Activated CD4-positive, alpha-beta T cell treated with anti-CD3 and anti-CD28 coated beads, Interleukin-2, amount 10 ng/mL, durations not matched to agents 24 days and 14 days (primary cell): ENCODE measurements at places on chromosomes 11 and 22. TPM values are rescaled to one million over a fixed set of nuclear protein-coding genes. Genes with fewer than 3 reads are reported as not detected.
A peak's percentile ranks its signal among the peaks of the same experiment; 100 is the strongest.

Gene TNNI2
- total RNA-seq = not detected in 2 replicates

DNA sequence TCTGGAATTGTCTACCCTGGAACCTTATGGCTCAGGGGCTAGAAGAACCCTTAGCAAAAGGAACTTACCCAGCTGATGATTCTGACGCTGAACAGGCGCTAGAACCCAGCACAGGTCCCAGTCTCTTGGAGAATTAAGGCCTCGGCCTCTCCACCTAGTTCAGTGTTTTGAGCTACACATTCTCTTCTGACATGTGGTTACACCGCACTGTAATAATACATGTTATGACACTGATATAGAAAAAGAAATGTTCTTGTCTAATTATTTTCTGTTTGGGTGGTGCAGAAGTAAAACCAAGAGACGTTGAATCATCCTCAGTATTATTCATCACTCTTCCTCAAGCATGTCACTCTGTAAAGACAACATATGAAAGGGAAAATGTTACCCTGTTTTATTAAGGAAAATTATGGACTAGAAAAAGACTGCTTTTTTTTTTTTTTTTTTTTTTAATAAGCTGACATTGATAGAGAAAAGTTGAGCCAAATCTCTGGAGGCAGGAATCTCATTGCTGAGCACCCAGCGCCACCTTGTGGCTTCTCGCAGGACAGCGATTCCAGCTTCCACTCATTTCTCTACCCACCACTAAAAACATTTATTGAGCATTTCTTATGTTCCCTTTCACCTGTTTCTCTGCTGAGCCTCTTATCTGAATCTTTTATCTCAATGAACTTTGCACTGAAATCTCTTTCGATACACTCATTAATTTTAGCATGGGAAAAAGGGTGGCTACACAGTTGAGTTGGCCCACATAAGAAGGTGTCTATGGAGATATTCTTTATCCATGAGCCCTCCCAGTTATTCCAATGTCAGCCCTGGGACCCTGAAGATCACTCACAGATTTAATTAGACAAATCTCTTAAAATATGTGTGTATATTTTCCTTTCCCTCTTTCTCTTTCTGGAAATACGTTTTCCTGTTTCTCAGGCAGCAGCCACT is 12.6 kb upstream of the APLNR start:
- peaks cover 12% of the 10 kb centered on the region for H3K27me3 ChIP-seq
- peak; percentile 83 for DNase-seq
- H3K4me3 ChIP-seq = no peak overlapping the region

DNA sequence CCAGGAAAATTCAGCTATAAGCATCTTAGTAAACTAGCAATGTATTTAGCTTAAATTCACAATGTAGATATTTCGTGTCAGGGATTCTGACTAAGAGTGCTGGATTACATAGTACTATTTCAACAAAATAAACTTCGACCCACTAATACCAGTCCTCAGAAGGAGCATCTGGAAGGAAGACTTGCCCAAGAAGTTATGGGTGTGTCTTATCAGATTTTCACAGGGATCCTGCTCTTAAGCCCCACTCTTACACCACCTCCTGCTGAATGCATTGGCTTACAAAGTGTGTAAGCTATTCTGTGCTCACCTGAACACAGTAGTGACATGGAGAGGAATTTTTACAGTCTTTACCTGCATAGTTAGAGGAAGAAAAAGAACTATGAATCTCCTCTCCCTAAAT is 35.4 kb upstream of the ANO5 start:
- H3K27ac ChIP-seq = no peak overlapping the region
- no peaks in the 10 kb centered on the region for H3K4me1 ChIP-seq
- no peak for DNase-seq
- no peak overlapping the region for H3K4me3 ChIP-seq
- no peaks in the 10 kb centered on the region for H3K27me3 ChIP-seq

DNA sequence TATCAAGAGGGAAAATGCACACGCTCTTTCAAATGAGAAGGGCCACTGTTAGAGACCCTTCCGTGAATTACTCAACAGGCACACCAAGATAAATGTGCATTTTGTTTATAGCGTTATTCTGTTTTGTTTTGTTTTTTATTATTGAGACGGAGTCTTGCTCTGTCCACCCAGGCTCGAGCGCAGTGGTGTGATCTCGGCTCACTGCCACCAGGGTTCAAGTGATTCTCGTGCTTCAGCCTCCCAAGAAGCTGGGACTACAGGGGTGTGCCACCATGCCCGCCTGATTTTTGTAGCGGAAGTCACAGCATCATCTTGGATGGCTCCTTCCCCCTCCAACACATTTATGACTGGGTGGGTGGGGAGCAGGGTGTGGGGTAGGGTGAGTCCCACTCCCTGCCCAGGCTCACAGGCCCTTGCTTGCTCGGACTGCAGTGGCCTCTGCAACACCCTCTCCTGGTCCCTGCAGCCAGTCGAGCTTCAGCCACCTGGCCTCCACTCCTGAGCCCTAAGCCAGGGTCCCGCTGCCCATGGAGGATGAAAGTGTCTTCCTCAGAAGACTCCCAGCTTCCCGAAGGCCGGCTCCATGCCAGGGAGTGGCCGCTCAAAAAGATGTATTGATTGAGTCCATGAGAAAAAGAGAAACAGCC is 68.0 kb downstream of the RTL6 start:
- H3K36me3 ChIP-seq = no peaks in the 10 kb centered on the region
- no peak overlapping the region for H3K27ac ChIP-seq
- peaks cover 4% of the 10 kb centered on the region for H3K27me3 ChIP-seq
- no peak overlapping the region for H3K4me3 ChIP-seq

DNA sequence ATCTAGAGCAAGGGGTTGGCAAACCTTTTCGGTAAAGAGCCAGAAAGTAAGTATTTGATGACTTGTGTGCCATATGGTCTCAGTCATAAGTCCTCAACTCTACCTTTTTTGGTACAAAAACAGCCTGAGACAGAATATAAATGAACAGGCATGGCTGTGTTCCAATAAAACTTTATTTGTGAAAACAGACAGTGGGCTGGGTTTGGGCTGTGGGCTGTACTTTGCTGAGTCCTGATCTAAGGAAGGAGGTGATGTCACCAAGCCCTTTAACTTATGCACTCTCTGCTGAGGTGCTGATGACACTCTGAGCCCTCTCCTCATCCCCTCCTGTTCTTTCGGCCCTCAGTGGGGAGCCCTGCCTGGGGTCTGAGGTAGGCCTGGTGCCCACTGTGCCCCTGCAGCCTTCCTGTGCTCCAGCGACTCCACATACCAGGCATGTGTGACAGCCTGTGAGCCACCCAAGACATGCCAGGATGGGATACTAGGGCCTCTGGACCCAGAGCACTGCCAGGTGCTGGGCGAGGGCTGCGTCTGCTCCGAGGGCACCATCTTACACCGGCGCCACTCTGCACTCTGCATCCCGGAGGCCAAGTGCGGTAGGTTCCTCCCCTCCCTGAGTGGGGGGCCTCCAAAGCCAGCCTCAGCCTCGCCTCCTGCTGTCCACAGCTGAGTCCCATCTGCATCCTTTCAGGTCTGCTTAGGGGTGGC is 85.9 kb upstream of the MYOD1 start:
- H3K4me3 ChIP-seq = no peak overlapping the region
- peaks cover 4% of the 10 kb centered on the region for H3K27me3 ChIP-seq
- no peaks in the 10 kb centered on the region for H3K4me1 ChIP-seq
- no peaks in the 10 kb centered on the region for H3K36me3 ChIP-seq
- no peak overlapping the region for H3K27ac ChIP-seq

Gene C11orf97
- total RNA-seq = not detected in 2 replicates

DNA sequence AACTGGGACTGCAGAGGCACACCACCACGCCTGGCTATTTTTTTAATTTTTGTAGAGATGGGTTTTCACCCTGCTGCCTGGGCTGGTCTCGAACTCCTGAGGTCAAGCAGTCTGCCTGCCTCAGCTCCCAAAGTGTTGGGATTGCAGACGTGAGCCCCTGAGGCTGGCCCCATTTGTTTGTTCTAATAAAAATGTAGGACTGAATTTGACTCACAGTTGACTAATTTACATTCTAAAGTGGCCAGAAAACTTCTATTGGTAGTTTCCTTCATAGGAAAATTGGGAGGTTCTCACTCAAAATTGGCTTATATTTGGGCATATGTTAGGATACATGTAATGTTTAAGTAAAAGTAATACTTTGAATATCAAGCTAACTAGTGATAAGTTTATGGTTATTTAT is 35.0 kb downstream of the PPFIA1 start:
- no peak for DNase-seq
- no peak overlapping the region for H3K4me3 ChIP-seq
- peaks cover 10% of the 10 kb centered on the region for H3K36me3 ChIP-seq
- no peaks in the 10 kb centered on the region for H3K27me3 ChIP-seq
- H3K4me1 ChIP-seq = no peaks in the 10 kb centered on the region

- H3K4me3 ChIP-seq = no peak overlapping the region
- no peaks in the 10 kb centered on the region for H3K36me3 ChIP-seq
- no peak overlapping the region for H3K27ac ChIP-seq
- H3K4me1 ChIP-seq = no peaks in the 10 kb centered on the region
- no peak for DNase-seq
- H3K27me3 ChIP-seq = peaks cover 19% of the 10 kb centered on the region
Measured at GRCh38 chr11:7903940-7904339, 27.1 kb downstream of the OR10A6 start.

DNA sequence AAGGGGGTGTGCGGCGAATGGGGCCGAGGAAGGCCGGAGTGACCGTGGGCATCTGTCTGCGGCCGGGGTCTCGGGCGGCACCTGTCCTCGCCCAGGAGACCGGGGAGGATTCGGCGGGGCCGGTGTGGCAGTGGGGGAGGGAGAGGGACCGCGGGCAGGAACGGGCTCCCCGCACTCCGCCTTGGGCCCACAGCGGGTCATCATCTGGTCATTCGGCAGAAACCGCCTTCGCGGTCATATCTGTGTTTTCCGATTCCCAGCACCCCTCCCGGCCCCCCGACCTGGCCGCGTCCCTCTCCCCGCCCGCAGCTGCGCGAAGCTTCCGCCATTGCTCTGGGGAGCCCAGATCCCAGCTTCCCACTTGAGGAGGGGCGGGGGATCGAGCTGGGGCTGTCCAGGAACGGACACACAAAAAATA is 824 bp upstream of the CBX6 start:
- peaks cover 35% of the 10 kb centered on the region for H3K36me3 ChIP-seq
- peaks cover 9% of the 10 kb centered on the region for H3K27me3 ChIP-seq
- H3K27ac ChIP-seq = peak overlapping the region; percentile 87
- peak overlapping the region; percentile 95 for H3K4me3 ChIP-seq

Gene OR51B4
- total RNA-seq = not detected in 2 replicates

Gene SIAE
- 5.3 and 6.4 TPM in 2 replicates for total RNA-seq

Gene MS4A6E
- not detected in 2 replicates for total RNA-seq

Gene SCGB2A2
- total RNA-seq = not detected in 2 replicates

DNA sequence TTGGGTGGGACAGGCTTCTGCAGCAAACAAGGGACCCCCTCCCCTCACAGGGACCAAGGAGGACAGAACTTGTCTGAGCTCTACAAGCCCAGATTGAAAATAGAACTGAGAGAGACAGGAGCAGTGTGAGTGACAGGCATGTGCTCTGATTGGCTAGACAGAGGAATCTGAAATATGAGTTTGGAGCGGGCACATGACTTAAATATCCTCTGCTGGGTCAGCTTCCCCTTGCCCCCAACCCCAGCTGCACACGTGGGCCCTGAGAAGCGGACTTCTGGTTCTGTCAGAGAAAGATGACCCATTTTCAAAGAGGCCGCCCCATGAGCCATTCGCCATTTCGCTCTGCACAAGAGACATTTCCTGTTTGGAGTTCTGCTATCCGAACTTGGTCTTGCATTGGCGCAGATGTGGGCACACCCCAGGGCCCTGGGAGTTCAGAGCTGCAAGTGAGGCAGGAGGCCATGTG is 5.3 kb downstream of the TUBA8 start:
- H3K4me3 ChIP-seq = no peak overlapping the region
- no peak for DNase-seq
- no peaks in the 10 kb centered on the region for H3K36me3 ChIP-seq
- H3K4me1 ChIP-seq = peaks cover 21% of the 10 kb centered on the region

GRCh38 chr11:128198216-128198772 is 389.1 kb downstream of the ETS1 start:
- peak; percentile 38 for DNase-seq
- H3K4me3 ChIP-seq = no peak overlapping the region
- peaks cover 23% of the 10 kb centered on the region for H3K4me1 ChIP-seq
- H3K27ac ChIP-seq = no peak overlapping the region
- H3K36me3 ChIP-seq = no peaks in the 10 kb centered on the region
